NCI-H187 treated with DMSO at 0.1 percent for 48 hours (cell line): ENCODE measurements at places on chromosomes 2 and 18.

DNA sequence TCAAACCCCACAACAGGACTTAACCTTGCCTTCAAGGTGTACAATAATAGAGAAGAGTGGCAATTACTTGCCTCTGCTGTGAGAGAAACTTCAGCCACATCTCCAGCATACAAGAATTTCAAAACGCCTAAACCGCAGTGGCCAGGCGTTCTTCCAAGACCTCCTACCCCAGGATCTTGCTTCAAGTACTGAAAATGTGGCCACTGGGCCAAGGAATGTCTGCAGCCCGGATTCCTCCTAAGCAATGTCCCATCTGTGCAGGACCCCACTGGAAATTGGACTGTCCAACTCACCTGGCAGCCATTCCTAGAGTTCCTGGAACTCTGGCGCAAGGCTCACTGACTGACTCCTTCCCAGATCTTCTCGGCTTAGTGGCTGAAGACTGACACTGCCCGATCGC, 2.8 kb upstream of the CYB5A start:
- no peak for DNase-seq

- no peak for DNase-seq
Observed at GRCh38 chr2:20670315-20671035, 3.5 kb downstream of the GDF7 start.

DNA sequence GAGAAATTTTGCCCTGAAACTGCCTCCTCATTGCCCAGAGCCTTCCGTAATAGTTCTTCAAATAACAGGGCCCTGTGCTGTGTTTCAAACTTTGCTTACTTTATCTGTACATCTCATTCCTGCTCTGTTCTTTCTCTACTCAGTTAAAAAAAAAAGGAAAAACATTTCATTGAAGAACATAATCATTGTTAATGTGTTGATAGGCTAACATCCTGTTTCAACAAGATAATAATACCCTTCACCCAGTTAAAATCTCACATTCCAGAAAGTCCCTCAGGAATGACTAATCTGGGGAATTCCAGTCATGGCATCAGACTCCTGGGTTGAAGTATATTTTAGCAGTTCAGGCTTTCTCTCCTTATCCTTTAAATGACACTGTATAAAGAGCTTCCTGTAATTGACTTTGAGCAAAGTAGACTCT, 45.6 kb upstream of the ITGAV start:
- DNase-seq: no peak

- DNase-seq: no peak
Observed at GRCh38 chr2:40625849-40626248, 174.0 kb upstream of the SLC8A1 start.

DNA sequence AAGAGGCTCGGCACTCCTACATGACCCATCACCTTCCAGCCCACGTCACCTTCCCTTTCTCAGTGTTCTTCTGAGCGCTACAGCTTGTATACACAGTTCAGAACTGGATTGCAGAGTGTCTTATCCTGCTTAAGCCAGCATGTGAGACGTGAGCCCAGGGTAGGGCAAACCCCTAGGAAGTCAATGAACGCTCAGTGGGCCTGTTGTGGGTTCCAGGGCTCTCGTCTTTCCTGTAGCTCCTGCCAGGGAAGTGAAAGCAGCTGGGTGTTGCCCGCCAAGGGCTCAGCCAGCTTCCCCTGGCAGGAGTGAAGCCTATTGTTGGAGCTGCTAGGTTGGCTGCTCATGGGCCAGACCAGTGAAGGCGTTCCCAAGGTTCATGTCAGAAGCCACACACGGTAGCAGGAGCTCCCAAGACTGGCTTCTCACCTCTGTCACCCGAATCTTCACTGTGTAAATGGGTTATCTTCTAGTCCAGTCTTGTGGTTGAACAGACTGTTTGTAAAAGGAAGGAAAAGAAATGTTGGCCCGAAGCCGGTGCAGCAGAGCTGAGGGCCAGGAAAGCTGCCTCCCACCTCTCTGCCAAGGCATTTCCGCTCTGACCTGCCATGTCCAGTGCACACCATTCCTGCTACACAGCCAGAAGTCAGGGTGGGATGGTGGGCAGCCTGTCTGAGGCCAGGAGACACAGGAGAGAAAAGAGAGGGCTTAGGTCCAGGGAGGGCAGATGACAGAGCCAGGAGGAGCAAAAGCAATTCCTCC, 69.6 kb upstream of the RMDN2 start:
- DNase-seq: no peak
